ENCODE measurements at places on chromosomes 1 and 21.

GRCh38 chr1:8412183-8412831 lies 94.4 kb downstream of the SLC45A1 start:
- no peak for DNase-seq

DNA sequence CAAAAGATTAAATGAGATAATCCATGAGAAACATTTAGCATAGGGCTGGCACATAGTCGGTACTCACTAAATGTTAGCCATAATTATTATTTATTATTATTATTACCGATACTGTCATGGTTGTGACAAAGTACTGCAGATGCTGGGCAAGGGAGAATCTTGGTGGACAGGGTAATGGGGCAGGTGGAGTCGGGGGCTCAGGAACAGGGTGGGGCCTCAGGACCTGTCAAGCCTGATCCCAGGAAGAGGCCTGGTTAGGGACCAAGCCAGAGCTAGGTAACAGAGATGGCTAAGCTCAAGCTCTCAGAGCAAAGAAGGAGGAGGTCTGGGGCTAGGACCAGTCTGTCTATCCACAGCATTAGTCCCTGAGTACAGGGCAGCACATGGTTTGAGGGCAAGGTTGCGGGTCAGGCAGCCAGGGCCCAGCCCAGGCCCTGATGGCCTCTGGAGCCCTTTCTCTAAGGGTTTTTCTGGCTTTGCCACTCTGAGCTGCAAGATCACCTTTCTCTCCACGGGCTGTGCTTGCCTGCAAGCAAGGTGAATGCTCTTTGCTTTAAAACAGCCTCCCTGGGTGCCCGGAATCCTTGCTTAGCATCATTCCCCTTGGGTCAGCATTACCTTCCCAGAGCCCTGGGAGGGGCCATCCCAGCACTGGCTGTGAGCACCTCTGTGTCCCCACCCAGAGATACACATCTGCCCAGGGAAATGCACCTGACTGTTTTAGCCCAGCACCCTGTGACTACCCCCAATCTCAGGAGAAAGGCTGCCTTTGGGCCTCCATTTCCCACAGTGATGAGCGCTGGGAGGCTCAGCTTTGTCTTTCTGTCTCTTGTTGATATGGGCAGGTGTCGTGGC lies 572.0 kb downstream of the PTPRU start:
- DNase-seq: no peak

GRCh38 chr1:200143347-200143746 lies 115.8 kb downstream of the NR5A2 start:
- no peak for DNase-seq

GRCh38 chr1:38088366-38088765 lies 41.8 kb upstream of the POU3F1 start:
- DNase-seq: no peak

GRCh38 chr1:99590578-99591209 lies 55.2 kb upstream of the PALMD start:
- DNase-seq: no peak

Measured in activated CD8-positive, alpha-beta T cell treated with anti-CD3 and anti-CD28 coated beads for 36 hours (primary cell).